Transverse colon (tissue), 4 donors: ENCODE measurements at places on chromosomes 1 and 21. TPM values are rescaled to one million over a fixed set of nuclear protein-coding genes. Genes with fewer than 3 reads are reported as not detected.

- no peak for DNase-seq
- no peak overlapping the region for H3K4me3 ChIP-seq
- no peaks in the 10 kb centered on the region for H3K27me3 ChIP-seq
- H3K36me3 ChIP-seq, result no peaks in the 10 kb centered on the region
- H3K4me1 ChIP-seq, result no peaks in the 10 kb centered on the region
Measured at GRCh38 chr1:28272215-28272852, 13.0 kb downstream of the SESN2 start.

- no peak overlapping the region for H3K4me3 ChIP-seq
- H3K4me1 ChIP-seq, result no peaks in the 10 kb centered on the region
- H3K27me3 ChIP-seq, result no peaks in the 10 kb centered on the region
- no peak overlapping the region for H3K27ac ChIP-seq
- DNase-seq, result no peak
Measured at GRCh38 chr1:93426181-93426580, 21.7 kb upstream of the FNBP1L start.

- no peak overlapping the region for H3K27ac ChIP-seq
- no peak for DNase-seq
- no peaks in the 10 kb centered on the region for H3K27me3 ChIP-seq
- no peak overlapping the region for H3K4me3 ChIP-seq
- H3K4me1 ChIP-seq, result no peaks in the 10 kb centered on the region
Measured at GRCh38 chr1:223212441-223212840, 69.4 kb upstream of the TLR5 start.

DNA sequence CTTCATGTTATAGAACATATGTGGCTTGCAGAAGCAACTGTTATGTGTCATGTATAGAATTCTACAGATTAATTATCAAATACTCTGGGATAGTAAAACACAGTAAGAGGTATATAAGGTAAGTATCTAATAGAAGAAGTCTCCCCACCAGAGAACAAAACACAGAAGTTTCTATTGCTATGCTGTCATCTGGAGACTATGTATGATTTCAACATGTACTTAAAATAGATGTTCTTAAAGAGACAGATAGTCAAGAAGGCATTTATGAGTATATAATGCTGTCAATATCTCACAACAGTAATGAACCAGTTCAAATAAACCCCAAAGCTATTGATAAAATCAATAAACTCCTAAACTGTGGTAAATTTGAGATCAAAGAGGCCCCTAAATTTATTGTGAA is 8.1 kb upstream of the ADCY10 start:
- H3K4me3 ChIP-seq, result no peak overlapping the region
- H3K27ac ChIP-seq, result no peak overlapping the region
- no peaks in the 10 kb centered on the region for H3K27me3 ChIP-seq
- no peaks in the 10 kb centered on the region for H3K36me3 ChIP-seq
- H3K4me1 ChIP-seq, result peaks cover 17% of the 10 kb centered on the region

DNA sequence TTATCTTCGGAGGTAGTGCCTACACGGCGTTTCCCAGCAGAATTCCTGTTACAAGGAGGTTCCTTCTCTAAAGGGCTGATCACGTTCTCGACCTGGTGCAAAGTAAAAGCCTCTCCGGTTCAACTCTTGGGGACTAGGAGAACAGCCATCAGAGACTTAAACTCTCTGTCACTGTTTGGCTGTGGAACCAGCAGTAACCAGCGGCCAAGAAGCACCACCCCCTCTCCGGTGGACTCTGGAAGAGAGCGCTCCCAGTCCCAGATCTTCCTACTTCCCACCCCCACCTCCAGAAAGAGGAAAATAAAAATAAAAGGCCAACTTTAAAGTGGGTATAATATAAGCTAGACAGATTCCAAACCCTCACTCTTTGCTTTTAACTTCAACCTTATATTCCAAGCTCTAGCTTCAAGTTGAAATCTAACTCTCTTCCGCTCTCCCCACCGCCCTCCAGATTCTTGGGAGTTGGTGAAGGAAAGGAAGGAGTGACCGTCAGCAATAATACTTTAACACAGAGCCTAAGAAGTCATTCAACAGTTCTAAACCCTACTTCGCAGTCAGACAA is 2.9 kb downstream of the BRINP3 start:
- DNase-seq, result peak; percentile 38
- H3K27me3 ChIP-seq, result peaks cover 29% of the 10 kb centered on the region
- H3K36me3 ChIP-seq, result no peaks in the 10 kb centered on the region
- H3K27ac ChIP-seq, result peak overlapping the region; percentile 64

DNA sequence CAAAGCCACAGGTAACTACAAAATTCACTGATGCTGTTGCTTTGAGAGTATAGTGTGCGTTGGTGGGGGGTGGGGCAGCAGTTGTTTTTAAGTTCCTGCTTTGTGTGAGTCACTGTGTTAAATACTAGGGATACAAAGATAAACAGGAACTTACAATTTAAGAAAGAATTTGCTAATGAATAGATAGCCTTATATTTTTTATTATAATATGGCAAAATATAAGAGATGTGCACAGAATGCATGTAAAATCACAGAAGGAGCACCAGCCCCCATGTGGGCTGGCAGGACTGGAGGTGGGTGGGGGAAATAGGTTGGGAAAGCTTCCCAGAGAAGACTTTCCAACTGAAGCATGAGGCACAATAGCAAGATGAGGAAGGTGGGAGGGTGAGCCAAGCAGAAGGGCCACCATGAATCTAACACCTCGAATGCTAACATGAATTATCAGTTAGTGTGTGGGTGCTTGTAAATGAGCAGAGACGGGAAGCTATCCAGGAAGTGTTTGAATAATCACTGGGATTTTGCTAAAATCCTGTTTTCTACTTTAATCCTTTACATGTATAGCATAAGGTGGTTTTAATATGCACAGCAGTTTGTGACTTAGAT is 57.0 kb upstream of the RAVER2 start:
- H3K36me3 ChIP-seq, result no peaks in the 10 kb centered on the region
- H3K4me1 ChIP-seq, result peaks cover 12% of the 10 kb centered on the region
- H3K27me3 ChIP-seq, result no peaks in the 10 kb centered on the region

DNA sequence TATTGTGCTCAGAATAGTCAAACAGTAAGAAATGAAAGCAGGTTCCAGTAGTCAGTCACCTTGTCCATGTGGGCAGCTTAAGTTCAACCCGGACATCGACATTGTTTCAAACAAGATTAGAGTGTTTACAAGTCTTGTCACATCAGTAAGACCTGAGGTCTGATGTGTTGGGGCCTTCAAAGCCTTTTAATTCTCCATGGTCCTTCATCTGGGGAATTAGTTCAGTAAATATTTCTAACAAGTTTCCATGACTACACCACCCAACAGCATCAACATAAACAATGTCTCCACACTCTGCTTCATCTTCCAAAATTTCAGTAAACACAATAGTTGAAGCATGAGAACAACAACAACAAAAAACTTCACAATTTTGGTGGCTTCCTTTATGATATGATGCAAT is 15.1 kb upstream of the ADORA1 start:
- H3K27me3 ChIP-seq, result peaks cover 57% of the 10 kb centered on the region
- DNase-seq, result no peak
- no peak overlapping the region for H3K27ac ChIP-seq

DNA sequence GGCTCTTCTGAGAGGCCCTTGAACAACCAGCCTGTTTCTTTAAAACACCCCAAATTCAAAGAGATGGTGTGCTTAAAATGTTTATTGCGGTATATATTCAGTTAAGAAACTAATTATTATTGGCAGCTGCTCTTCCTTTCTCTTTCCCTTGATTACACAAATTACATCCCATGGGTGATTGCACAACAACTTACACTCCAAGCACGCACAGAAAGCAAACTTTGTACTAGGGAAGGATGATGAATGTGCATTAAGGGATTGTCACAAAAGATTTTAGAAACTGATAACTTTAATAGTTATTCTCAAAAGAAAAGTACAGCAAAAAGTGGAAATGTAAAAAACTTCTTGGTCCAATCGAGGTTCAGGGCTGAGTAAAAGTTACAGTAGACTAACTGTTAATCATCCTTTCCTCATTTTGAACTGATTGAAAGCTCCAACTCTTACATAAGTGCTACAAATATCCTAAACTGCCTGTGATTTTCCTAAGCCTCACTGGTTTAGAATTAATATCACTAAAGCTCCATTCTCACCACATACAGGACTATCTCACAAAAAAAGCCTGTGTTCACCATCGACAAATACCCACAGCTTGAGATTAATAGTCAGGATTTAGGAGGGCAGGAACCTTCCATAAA is 153.4 kb downstream of the TTLL7 start:
- H3K4me1 ChIP-seq, result no peaks in the 10 kb centered on the region
- no peaks in the 10 kb centered on the region for H3K36me3 ChIP-seq
- H3K27ac ChIP-seq, result no peak overlapping the region
- H3K4me3 ChIP-seq, result no peak overlapping the region
- DNase-seq, result no peak
- H3K27me3 ChIP-seq, result no peaks in the 10 kb centered on the region

DNA sequence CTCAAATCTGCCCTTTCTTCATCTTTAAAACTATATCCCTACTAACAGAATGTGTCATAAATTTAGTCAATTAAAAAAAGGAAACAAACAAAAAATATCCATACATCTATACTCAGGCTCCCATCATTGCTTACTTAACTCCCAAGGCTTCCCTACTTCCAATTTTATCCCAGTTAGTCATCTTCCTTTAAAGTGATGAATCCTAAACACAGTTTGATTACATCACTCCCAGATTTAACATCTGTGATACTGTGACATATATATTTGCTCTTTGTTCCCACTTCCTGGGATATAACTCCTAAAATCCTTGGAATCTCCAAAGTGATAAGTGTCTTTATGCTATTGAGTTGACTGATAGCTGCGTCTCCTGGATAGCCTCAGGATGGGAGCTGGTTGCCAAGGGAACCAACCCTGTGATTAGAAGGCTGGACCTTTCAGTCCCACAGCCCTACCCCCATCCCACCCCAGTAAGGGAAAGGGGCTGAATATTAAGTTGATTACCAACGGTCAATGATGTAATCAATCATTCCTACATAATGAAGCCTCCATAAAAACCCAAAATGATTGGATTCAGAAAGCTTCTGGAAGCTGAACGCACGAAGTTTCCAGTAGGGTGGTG is 21.6 kb downstream of the GLMN start:
- no peaks in the 10 kb centered on the region for H3K27me3 ChIP-seq
- DNase-seq, result no peak
- H3K27ac ChIP-seq, result no peak overlapping the region
- no peaks in the 10 kb centered on the region for H3K4me1 ChIP-seq
- H3K4me3 ChIP-seq, result no peak overlapping the region
- no peaks in the 10 kb centered on the region for H3K36me3 ChIP-seq

DNA sequence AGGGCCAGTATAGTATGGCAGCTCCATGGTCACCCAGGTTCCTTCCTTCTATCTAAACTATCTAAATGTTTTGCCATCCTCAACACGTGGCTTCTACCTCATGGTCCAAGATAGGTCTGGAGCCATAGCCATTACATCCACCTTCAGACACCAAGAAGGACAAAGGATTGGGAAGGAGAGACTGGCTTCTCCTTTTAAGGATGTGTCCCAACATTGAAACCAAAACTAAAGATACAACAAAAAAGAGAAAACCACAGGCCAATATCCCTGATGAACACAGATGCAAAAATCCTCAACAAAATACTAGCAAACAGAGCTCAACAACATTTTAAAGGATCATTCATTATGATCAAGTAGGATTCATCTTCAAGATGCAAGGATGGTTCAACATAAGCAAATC is 24.8 kb downstream of the HSD11B1 start:
- no peaks in the 10 kb centered on the region for H3K36me3 ChIP-seq
- no peaks in the 10 kb centered on the region for H3K27me3 ChIP-seq
- no peaks in the 10 kb centered on the region for H3K4me1 ChIP-seq
- no peak overlapping the region for H3K27ac ChIP-seq
- no peak overlapping the region for H3K4me3 ChIP-seq

- H3K36me3 ChIP-seq, result no peaks in the 10 kb centered on the region
- H3K27me3 ChIP-seq, result peaks cover 8% of the 10 kb centered on the region
- no peak overlapping the region for H3K27ac ChIP-seq
- DNase-seq, result no peak
- no peaks in the 10 kb centered on the region for H3K4me1 ChIP-seq
- no peak overlapping the region for H3K4me3 ChIP-seq
Measured at GRCh38 chr1:162035241-162035640, 11.6 kb upstream of the OLFML2B start.

- H3K4me3 ChIP-seq, result no peak overlapping the region
- H3K27ac ChIP-seq, result no peak overlapping the region
- H3K4me1 ChIP-seq, result no peaks in the 10 kb centered on the region
- DNase-seq, result no peak
- no peaks in the 10 kb centered on the region for H3K27me3 ChIP-seq
Measured at GRCh38 chr1:207393610-207394009, 60.5 kb upstream of the CR2 start.

GRCh38 chr1:36031441-36031840 is 52.5 kb upstream of the TEKT2 start:
- H3K4me3 ChIP-seq, result no peak overlapping the region
- H3K27ac ChIP-seq, result no peak overlapping the region
- no peaks in the 10 kb centered on the region for H3K27me3 ChIP-seq

- peak; percentile 80 for DNase-seq
- H3K27ac ChIP-seq, result no peak overlapping the region
- peaks cover 25% of the 10 kb centered on the region for H3K4me1 ChIP-seq
- no peaks in the 10 kb centered on the region for H3K27me3 ChIP-seq
- no peaks in the 10 kb centered on the region for H3K36me3 ChIP-seq
- no peak overlapping the region for H3K4me3 ChIP-seq
Measured at GRCh38 chr1:84847253-84848250, 45.5 kb downstream of the LPAR3 start.

DNA sequence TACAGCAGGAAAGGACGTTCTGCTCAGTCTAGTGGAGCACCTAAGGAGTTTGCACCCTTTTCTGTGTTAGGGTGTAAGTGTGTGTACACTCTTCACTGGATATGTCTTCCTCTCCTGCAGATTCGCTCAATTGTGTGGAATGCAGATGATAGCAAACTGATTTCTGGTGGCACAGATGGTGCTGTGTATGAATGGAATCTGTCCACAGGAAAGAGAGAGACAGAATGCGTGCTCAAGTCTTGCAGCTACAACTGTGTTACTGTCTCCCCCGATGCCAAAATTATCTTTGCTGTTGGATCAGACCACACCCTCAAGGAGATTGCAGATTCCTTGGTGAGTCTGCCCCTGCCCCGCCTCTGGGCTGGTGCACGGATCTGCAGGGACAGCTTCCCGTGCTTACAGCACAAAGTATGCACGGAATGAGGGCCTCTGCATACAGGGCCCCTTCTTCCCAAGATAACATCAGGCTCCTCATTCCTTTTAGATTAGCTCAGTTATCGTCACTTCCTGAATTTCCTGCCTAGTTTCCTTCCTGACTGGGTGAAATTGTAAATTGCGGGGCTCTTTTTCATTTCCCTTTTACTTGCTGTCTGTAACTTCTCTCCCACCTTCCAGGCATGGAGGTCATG is 34.6 kb downstream of the CFAP57 start:
- no peak for DNase-seq
- no peak overlapping the region for H3K27ac ChIP-seq
- no peaks in the 10 kb centered on the region for H3K36me3 ChIP-seq
- H3K27me3 ChIP-seq, result no peaks in the 10 kb centered on the region

The DARS2 gene
- total RNA-seq, result 15.5 TPM

The FOXO6 gene
- total RNA-seq, result 4.1 TPM

The KCNC4 gene
- 25.8 TPM for total RNA-seq

The TRABD2B gene
- not detected for total RNA-seq

The SYTL1 gene
- 5.2 TPM for total RNA-seq

The DYNLT5 gene
- 0.96 TPM for total RNA-seq

The SYCP1 gene
- total RNA-seq, result not detected
